ENCODE measurements at places on chromosomes 13 and 19. TPM values are rescaled to one million over a fixed set of nuclear protein-coding genes. Genes with fewer than 3 reads are reported as not detected.

GRCh38 chr19:29499261-29499920 lies 26.4 kb upstream of the VSTM2B start:
- peak; percentile 22 for DNase-seq

DNA sequence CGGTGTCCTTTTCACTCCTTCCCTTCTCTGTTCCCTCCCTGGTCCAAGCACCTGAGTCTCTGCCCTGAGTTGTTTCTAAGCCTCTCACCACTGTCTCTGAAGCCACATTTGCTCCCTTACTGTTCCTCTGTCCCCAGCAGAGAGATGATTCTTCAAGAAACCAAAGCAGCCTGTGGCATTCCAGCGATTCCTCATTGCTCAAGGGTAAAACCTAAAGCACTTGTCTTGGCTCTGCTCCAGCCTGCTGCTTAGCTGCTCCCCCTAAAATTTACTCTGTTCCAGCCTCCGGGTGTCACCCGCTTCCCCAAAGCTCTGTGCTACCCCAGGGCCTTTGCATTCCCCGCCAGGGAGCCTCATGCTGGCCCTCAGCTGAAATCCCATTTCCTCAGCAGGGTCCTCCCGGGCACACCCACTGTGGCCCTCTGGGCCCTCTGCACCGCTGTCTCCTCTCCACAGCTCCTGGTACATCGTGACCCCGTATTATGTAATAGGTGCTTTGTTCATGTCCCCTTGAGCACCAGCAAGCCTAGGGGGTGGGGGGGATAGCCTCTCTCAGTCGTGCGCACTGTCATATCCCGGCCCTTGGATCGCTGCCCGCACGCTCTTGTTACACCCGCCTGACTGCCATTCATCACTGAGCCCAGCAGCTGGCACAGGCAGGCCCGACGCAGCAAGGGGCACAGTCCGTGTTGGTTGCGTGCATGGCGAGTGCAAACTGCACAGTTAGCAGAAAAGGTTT lies 15.8 kb downstream of the TECR start:
- no peak for DNase-seq

The SYCN gene
- not detected for total RNA-seq

GRCh38 chr13:61045251-61045650 lies 370.4 kb downstream of the PCDH20 start:
- no peak for DNase-seq

DNA sequence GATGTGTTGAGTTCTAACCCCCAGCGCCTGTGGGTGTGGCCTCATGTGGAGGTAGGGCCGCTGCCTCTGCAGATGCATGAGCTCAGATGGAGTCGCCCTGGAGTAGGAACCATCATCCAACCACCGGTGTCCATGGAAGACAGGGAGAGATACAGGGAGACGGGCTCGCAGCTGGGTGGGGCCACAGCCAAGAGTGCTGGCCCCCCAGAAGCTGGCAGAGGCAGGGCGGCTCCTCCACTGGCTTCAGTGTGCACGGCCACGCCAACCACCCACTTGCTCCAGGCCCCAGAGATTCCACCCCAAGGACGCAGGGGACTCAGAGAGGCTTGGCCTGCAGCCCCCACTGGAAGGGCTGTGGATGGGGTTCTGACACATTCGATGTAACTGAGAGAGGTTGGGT lies 5.4 kb upstream of the MCF2L start:
- DNase-seq = no peak

DNA sequence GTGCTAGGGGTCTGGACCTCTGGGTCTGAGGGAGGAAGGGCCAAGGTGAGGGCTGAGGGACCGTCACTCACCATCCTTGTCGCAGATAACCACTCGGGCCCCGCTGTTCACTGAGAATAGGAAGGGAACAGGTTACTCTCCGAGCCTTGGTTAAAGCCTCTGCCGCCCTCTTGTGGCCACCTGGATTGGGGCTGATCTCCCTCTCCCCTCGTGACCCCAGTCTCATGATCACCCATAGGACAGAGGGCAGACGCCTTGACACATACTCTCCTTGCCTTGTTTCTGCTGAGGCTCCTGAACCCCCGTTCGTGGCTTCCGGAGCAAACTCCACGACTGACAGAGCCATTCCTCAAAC lies 580 bp downstream of the HSD17B14 start:
- DNase-seq = peak; percentile 95

The ZNF607 gene
- 6.7 TPM for total RNA-seq

GRCh38 chr13:53174545-53174944 lies 145.9 kb downstream of the OLFM4 start:
- no peak for DNase-seq

GRCh38 chr13:40445557-40445990 lies 220.9 kb downstream of the FOXO1 start:
- peak; percentile 55 for DNase-seq

- no peak for DNase-seq
These were observed 271.0 kb downstream of the DNAJC15 start for GRCh38 chr13:43294412-43294811.

The GADD45GIP1 gene
- 14.8 TPM for total RNA-seq

- no peak for DNase-seq
These were observed 264.4 kb downstream of the UQCRFS1 start for GRCh38 chr19:28948566-28948965.

The ATP4B gene
- not detected for total RNA-seq

GRCh38 chr19:19417046-19417445 lies 11.6 kb downstream of the GATAD2A start:
- DNase-seq = no peak

DNA sequence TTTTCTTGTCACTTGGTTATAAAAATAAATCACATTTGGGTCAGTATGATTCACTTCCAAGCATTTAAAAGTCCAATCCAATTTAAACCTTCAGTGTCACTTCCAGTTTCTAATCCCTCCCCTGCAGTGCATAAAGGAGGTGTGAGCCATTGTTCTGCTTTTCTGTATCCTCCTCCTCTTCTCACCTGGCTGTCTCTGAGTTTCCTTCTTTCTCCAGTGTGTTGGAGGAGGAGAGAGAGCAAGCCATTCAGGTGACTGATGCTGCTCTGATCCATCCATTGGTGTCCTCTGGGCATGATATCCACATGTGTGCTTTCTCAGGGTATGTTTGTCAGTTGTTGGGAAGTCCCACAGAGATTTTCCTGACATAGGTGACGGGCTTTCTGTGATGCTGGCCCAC lies 1.2 kb downstream of the NUDT15 start:
- DNase-seq = no peak

The LYPD3 gene
- 0.74 TPM for total RNA-seq

GRCh38 chr13:23671897-23672296 lies 101.7 kb downstream of the TNFRSF19 start:
- DNase-seq = no peak

GRCh38 chr19:48806818-48807589 lies 3.8 kb downstream of the BCAT2 start:
- no peak for DNase-seq

DNA sequence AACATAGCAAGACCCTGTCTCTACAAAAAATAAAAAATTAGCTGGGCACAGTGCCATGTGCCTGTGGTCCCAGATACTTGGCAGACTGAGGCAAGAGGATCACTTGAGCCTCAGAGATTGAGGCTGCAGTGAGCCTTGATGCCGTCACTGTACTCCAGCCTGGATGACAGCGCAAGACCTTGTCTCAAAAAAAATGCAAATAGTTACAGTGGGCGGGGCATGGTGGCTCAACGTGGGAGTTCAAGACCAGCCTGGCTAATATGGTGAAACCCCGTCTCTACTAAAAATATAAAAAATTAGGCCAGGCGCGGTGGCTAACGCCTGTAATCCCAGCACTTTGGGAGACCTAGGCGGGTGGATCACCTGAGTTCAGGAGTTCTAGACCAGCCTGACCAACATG lies 8.5 kb downstream of the PGLS start:
- no peak for DNase-seq

- DNase-seq = peak; percentile 71
These were observed 10.9 kb upstream of the MEIS3 start for GRCh38 chr19:47430041-47430802.

GRCh38 chr19:47229676-47230053 lies 1.3 kb downstream of the BBC3 start:
- no peak for DNase-seq

DNA sequence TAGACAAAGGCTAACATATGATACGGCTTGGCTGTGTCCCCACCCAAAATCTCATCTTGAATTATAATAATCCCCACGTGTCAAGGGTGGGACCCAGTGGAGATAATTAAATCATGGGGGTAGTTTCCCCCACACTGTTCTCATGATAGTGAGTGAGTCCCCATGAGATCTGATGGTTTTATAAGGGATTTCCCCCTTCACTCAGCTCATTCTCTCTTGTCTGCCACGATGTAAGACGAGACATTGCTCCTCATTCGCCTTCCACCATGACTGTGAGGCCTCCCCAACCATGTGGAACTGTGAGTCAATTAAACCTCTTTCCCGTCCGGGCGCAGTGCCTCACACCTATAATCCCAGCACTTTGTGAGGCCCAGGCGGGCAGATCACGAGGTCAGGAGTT lies 143.5 kb downstream of the RXFP2 start:
- no peak for DNase-seq

- peak; percentile 57 for DNase-seq
These were observed 29.2 kb downstream of the SIPA1L3 start for GRCh38 chr19:37936166-37936565.

DNA sequence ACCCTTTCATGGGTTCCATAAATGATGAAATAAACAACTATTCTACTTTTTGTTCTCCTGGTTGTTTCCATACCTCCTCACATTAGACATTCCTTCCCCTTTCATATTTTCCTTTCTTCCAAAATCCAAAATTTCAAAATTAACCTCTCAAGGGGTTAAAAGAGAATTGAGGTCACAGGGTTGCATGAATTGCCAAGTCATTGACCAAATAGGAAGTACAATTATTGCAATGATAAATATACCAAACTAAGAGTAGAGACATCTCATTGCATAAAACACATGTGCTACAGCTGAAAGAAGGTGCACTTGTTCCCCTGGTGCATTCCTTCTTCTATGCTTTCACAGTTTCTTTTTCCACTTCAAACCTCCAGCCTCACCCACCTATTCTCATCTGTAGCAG lies 136.1 kb downstream of the KCTD12 start:
- DNase-seq = no peak

- no peak for DNase-seq
These were observed 1.0 kb downstream of the ZNF253 start for GRCh38 chr19:19866611-19867248.

The IL17D gene
- total RNA-seq = 1.5 TPM

DNA sequence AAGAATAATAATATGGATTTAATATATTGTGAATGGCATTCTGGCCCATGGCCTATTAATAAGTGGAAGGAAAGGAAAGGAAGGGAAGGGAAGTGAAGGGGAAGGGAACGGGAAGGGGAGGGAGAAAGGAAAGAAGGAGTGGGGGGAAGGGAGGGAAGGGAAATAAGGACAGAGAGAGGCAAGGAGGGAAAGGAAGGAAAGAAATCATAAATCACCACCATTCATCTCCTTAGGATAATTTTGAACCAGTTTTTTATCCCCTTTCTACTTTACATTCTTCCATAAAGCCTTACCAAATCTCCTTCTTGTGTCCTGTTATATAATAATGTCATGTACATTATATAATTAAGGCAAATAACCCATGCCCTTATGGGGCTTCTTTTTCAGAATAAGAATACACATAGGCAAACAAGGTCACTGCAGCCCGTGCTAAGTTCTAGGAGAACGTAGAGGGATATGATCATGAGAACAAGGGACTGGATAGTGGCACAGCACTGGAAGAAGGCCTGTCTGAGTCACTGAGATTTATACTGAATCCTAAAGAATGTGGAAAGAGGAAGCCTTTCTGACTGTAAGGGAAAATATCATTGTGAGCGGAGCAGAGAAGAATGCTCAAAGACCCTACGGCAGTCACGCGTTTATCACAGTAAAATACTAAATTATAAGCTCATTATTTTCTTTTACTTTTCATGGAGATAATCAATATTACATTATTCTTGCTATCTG lies 444.5 kb upstream of the GPC6 start:
- no peak for DNase-seq

DNA sequence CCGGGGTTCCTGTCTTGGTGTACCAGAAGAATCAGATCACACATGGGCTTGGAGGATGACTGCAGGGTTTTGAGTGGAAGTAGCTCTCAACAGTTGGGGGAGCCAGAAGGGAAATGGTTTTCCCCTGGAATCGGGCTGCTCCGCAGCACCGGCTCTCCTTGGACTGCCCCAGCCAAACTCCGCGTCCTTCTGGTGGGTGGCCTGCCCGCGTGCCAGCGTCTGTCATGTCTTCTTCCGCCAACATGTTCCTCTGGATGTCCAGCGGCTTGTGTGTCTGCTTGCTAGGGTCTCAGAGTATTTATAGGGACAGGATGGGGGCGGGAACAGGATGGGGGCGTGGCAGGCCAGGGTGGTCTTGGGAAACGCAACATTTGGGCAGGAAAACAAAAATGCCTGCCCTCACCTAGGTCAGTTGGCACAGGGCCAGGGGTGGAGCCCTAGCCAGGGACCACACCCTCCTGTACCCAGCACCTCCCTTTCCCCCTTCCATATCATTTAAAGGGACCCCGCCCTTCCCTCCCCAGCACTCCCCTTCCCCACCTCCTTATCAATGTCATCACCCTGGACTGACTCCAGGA lies 1.3 kb upstream of the ZNF30 start:
- DNase-seq = no peak

GRCh38 chr19:34432797-34433196 lies 4.6 kb downstream of the UBA2 start:
- no peak for DNase-seq

GRCh38 chr19:18322318-18322758 lies 538 bp downstream of the LSM4 start:
- peak; percentile 62 for DNase-seq

DNA sequence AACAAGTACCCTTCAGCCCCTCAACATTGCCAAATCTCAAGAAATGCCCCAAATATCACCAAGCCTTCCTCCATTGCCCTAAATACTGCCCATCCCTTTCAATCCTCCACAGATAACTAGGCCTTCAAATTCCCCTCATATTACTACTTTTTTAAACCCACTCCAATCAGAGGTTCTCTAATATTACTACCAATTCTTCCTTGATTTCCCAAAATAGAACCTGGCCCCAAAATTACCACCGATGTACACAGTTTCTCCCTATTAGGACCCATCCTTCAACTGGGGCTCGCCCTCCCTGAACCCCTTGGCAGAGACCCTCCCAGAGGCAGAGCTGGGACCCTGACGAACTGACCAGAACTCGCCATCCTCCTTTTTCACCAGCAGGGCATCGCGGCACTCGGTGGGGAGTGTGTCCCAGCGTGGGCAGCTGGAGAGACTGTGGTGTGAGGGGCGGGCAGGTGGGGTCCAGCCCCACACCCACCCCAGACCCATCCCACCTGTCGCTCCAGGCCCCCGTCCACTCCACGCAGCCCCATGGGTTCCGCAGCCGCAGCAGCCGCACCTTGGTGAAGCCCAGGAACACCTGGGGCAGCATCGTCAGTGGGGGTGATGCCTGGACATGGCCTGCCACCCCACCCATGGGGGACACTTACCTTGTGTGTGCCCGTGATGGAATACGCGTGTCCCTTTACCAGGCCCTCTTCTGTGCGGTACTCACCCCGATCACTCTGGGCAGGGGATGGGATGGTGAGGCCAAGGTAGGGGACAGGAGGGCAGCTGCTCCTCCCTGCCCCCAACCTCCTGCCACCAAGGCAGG lies 6.1 kb downstream of the CAPN12 start:
- peak; percentile 35 for DNase-seq

GRCh38 chr13:27177852-27178251 lies 6.2 kb upstream of the USP12 start:
- DNase-seq = no peak

The MBD3L2 gene
- total RNA-seq = not detected

- DNase-seq = no peak
These were observed 15.5 kb downstream of the MED25 start for GRCh38 chr19:49833599-49833998.

- no peak for DNase-seq
These were observed 20.9 kb downstream of the KLHL26 start for GRCh38 chr19:18657590-18658365.

The CATSPERD gene
- total RNA-seq = 6.4 TPM

- no peak for DNase-seq
These were observed 72.1 kb upstream of the SLC15A1 start for GRCh38 chr13:98824376-98825160.
